ENCODE measurements at places on chromosomes 1 and 21. TPM values are rescaled to one million over a fixed set of nuclear protein-coding genes. Genes with fewer than 3 reads are reported as not detected.

Gene PPIAL4G
- total RNA-seq, result not detected

Gene AMPD1
- 0.57 TPM for total RNA-seq

Gene FAM3B
- 52.1 TPM for total RNA-seq

Gene CLDN19
- not detected for total RNA-seq

Gene CELA2B
- total RNA-seq, result not detected

Gene DCLRE1B
- total RNA-seq, result 5.6 TPM

Gene NRDC
- 83.7 TPM for total RNA-seq

Gene FABP3
- not detected for total RNA-seq

Gene FMO4
- total RNA-seq, result 1.3 TPM

Gene GJA8
- total RNA-seq, result not detected

Gene EGLN1
- total RNA-seq, result 24.0 TPM

Gene ALG14
- total RNA-seq, result 1.3 TPM

Gene LRRC3
- total RNA-seq, result 1.00 TPM

Gene C1QTNF12
- total RNA-seq, result 0.79 TPM

Gene CBR3
- total RNA-seq, result 114 TPM
